HT1080 (cell line): ENCODE measurements at places on chromosomes 3 and 15. TPM values are rescaled to one million over a fixed set of nuclear protein-coding genes. Genes with fewer than 3 reads are reported as not detected.
A peak's percentile ranks its signal among the peaks of the same experiment; 100 is the strongest.

- peak; percentile 90 for DNase-seq
Measured at GRCh38 chr3:46422617-46423016, 15.6 kb downstream of the CCRL2 start.

Gene SLC24A5
- total RNA-seq = not detected in 2 replicates

DNA sequence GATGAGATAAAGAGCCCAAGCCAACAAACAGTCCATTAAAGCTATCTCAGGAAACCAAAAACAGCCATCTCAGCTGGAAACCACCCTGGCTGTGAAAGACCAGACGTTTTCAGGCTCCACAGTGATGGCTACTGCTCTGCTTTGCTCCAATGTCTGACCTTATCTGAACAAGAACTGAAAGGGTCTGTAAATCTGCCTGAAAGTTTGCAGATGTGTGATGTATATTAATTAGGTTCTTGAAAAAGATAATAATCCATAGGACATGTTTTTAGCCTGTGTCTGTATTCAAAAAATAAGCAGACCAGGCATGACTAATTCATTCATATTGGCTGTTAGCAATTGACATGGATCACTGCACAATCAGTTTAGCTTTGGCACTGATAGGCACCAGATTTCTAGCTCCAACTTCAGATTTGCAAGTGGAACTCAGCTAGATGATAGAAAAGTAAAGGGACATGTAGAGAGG is 611.4 kb upstream of the NAALADL2 start:
- no peak for DNase-seq

DNA sequence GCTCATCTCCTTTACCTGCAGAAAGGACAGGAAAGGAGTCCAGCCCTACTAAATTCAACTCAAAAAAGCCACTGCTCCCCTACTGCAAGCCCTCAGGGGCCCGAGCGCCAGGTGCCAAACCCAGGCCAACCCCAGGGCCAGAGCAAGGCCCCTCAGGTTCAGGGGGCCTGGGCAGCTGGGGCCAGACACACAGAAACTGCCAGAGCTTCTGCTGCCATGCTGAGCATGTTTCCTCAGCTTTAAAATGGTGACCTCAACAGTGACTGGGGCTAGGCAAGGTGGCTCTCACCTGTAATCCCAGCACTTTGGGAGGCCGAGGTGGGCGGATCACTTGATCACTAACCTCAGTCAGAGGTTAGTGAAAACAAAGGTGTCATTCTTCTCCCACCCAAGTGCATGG is 38.8 kb downstream of the KLHL25 start:
- DNase-seq = no peak

Gene NR2E3
- total RNA-seq = not detected in 2 replicates

Gene PRSS50
- total RNA-seq = not detected in 2 replicates

Gene PCLAF
- total RNA-seq = 52.0 and 120 TPM in 2 replicates

DNA sequence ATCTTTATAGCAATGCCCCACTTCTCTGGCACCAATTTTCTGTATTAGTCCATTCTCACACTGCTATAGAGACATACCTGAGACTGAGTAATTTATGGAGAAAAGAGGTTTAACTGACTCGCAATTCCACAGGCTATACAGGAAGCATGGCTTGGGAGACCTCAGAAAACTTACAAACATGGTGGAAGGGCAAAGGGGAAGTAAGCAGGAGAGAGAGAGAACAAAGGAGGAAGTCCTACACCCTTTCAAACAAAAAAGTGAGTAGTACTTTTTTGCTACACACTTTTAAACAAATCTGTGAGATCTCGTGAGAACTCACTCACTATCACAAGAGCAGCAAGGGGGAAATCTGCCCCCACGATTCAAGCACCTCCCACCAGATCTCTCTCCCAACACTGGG is 67.8 kb upstream of the ZBED2 start:
- DNase-seq = no peak

- DNase-seq = no peak
Measured at GRCh38 chr15:74727727-74728126, 2.4 kb upstream of the CYP1A1 start.

Gene PTX3
- total RNA-seq = 56.4 and 60.3 TPM in 2 replicates

DNA sequence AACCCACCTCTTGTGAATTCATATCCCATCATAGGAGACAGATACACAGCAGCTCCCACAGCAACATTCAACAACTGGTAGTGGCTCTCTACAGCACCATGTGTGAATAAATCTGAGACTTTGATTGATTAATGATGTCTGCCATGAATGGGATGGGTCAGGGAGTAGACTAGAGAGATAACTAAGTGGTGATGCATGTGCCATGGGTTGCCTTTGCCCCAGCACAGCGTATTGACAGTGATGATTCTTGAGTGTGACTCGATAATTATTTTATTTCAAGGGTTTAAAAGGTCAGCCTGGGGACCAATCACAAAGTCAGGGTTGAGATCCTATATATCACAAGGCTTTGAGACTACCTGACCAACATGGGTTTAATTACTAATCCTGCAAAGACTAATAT is 295.9 kb downstream of the PTPRG start:
- no peak for DNase-seq
